Substantia nigra (tissue), 51 donors: ENCODE measurements at places on chromosomes 16 and 17.

DNA sequence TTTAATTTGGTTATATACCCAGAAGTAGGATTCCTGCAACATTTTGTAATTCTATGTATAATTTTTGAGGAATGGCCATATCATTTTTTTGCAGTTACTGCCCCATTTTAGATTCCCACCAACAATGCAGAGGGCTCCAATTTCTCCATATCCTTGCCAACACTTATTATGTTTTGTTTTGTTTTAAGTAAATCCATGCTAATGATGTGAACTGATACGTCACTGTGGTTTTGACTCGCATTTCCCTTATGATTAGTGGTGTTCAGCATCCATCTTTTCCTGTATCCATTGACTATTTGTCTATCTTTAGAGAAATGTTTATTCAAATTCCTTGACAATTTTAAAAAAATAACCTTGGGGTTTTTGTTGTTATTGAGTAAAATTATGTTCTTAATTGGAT lies 826.4 kb downstream of the CDH11 start:
- DNase-seq, result no peak

GRCh38 chr17:63078707-63079106 lies 112.7 kb downstream of the TANC2 start:
- DNase-seq, result no peak

- no peak for DNase-seq
These were observed 64.9 kb downstream of the BAIAP2 start for GRCh38 chr17:81099888-81100287.

DNA sequence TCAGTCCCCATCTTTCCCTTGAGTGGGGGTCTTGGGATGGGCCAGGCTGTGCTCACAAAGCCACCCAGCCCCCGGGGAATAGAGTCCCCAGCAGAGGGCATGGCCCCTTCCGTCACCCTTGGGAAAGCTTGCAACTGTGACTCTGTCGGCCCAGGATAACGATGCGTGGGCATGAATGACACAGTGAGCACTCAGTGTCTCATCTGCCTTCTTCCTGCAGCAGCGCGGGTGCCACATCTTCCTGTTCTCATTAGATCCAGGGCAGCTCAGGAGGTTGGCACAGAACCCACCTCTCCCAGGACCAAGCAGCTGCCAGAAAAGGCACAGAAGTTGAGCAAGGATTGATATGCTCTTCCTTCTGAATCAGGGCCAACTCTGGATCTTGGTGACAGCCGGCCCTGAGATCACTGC lies 84.7 kb downstream of the MRC2 start:
- DNase-seq, result peak; percentile 14

- DNase-seq, result no peak
These were observed 13.5 kb downstream of the GLYR1 start for GRCh38 chr16:4833584-4833983.

- DNase-seq, result no peak
These were observed 70.0 kb upstream of the FAM20A start for GRCh38 chr17:68670967-68671693.

- DNase-seq, result no peak
These were observed 20.0 kb upstream of the RASD1 start for GRCh38 chr17:17515934-17516930.

DNA sequence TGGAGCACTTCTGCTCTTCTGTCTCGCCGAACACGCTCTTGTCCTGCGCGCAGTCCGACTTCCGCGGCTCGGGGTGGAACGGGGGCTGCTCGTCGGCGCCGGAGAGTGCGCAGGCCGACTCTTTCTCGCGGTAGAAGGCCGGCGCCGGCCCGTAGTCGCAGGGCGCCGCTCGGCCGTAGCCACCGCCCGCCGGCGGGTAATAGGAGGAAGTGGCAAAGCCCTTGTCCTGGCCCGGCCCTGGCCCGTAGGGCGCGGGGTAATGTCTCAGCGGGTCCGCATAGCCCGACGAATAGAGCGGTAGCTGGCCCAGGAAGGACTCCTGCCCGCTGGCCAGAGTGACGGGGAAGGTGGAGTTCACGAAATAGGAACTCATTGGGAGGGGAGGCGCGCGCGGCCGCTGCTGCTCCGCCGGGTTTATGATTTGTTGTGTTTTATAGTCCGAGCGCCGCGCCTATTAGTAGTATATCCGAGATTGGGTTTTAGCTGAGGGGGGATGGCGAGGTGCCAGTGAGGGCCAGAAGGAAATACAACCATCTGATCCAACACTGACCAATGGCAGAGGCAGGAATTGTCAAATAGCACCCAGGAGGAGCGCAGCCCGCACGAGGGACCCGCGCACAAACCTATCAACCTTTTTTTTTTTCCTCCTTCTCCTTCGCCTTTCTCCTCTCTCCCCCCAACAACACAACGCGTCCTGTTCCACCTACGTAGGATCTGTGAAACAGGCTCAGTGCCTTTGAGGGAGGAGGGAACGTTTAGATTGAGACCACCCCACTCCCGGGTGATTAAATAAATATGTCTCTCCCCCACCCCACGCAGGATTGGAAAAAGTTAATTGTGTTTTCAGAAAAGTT lies 4.4 kb upstream of the HOXB5 start:
- no peak for DNase-seq

GRCh38 chr16:17335826-17336529 lies 134.8 kb downstream of the XYLT1 start:
- DNase-seq, result no peak

DNA sequence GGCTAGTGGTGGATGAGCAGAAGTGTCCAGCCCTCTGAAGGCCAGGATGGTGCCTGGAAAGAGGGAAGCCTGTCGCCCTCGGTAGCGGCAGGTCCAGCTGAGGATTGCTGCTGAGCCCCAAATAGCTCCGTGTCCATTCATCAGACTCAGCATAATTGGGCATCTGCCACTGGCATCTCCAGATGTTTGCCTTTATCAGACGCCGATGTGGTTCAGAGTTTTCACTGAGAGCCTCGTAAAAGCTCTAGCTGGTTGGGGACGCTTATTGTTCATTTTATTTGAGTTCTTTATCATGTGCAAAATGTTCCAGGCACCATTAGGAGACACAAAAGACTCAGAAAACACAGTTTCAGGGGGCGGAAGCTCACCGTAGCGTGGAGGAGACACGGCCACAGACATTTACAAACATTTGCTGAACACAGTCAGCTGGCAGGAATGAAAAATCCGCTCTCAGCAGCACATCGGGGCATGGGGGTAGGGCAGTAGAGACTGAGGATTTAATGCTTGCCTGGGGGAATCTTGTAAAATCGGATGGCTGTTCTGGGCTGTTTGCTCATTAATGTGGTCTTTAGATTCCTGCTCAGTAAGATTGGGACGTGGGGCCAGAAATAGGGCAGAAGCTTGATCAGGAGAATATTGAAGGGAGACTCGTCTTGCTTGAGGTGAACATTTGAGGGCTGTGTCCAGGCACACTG lies 41.7 kb downstream of the SMPD3 start:
- no peak for DNase-seq

GRCh38 chr17:80705988-80706387 lies 161.3 kb downstream of the RPTOR start:
- DNase-seq, result no peak

- DNase-seq, result no peak
These were observed 926 bp downstream of the MYH10 start for GRCh38 chr17:8629371-8630226.

GRCh38 chr17:77616254-77616731 lies 342.2 kb upstream of the TNRC6C start:
- no peak for DNase-seq

- DNase-seq, result peak; percentile 25
These were observed 754 bp upstream of the SLFN11 start for GRCh38 chr17:35373984-35374765.

GRCh38 chr16:46427340-46428107 lies 193.7 kb downstream of the SHCBP1 start:
- no peak for DNase-seq

GRCh38 chr17:17549732-17550366 lies 41.7 kb downstream of the PEMT start:
- peak; percentile 27 for DNase-seq

- DNase-seq, result no peak
These were observed 73.6 kb downstream of the SOCS1 start for GRCh38 chr16:11182411-11182810.

DNA sequence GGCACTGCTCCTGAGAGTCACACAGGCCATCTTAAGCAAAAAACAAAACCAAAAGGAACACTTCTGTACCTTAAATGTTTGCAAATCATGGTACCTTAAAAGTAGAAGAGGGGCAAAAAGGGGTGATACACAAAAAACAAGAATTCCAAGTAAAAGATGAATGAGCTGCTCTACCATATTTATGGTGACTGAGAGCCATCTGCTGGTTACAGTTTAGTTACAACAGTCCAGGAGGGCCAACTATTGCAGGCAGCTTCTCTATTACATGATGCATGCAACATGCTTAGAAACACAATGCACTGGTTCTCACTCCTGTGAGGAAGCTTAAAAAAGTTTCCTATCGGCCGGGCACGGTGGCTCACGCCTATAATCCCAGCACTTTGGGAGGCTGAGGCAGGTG lies 53.5 kb downstream of the STX8 start:
- peak; percentile 7 for DNase-seq

GRCh38 chr17:1779571-1780131 lies 17.8 kb downstream of the SERPINF1 start:
- no peak for DNase-seq

DNA sequence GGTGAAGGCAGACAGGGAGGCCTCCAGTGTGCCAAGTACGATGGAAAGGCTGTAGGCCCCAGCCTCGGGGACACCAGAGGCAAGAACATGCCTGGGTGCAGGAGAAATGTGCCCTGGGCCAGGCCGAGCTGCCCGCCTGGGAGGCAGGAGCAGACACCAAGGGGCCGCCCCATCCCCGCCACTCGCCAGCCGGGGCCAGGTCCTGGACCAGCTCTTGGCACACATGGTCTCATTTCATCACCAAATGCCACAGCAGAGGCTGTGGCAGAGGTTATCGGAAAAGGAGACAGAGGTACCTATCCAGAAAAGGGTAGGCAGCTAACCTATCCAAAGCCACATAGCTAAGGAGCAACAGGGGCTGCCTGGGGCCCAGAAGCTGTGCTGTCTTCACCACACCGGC lies 31.3 kb downstream of the PEMT start:
- DNase-seq, result no peak

DNA sequence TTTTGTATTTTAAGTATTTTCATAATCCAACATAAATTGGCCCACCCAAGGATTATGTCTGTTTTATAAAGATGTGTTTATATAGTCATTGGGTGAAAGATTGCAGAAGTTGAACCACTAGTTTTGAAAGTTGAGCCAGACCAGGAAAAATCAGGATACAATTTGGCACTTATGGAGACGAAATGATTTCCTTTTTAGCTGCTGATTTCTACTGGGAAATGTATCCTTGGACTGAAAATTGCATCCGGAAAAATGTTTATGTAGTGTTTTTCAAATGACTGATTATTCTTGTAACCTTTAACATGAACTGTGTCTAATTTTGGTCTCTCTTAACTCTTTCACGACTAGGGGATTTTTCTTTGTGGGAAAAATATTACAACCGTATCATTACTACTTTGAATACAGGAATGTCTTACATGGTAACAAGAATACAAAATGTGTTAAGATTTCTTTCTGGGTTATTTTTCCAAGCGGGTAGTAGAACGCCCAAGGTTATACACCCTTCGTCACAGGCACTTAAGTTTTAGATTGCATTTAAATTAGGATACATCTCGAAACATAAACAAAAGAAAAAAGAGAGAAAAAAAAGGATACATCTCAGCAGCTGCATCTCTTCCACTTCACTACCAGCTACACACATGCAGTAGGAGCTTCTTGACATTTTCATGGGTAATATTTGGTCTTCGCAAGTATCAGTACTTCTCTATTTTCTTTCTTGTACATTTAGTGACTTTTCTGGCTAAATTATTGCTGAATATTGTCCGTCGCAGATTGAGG lies 273.0 kb upstream of the TBX2 start:
- no peak for DNase-seq

DNA sequence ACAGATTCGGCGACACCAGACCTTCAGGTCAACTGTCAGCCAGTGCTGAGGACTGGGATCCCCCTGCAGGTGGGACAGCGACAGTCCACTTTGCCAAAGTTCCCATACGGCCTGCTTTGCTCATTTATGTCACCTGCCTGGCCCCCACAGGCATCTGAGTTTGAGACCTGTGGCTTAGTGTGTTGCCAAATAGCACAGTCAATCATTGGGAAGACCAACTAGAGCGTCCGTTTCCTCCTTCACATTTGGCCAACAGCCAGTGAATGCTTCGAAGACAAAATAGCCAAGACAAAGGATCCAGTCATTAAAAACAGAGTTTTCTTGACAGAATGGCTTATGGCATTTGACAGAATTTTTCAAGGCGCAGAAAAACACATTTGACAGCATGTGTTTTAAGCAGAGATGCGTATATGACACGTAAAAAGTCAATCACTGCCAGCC lies 113.8 kb downstream of the ABCC12 start:
- no peak for DNase-seq

GRCh38 chr16:65083164-65083857 lies 38.6 kb downstream of the CDH11 start:
- no peak for DNase-seq

GRCh38 chr16:17467923-17468540 lies 2.7 kb downstream of the XYLT1 start:
- peak; percentile 69 for DNase-seq

- DNase-seq, result no peak
These were observed 236.1 kb upstream of the CDH5 start for GRCh38 chr16:66130296-66130905.

- DNase-seq, result peak; percentile 13
These were observed 13.7 kb upstream of the LGALS3BP start for GRCh38 chr17:78993241-78993956.

DNA sequence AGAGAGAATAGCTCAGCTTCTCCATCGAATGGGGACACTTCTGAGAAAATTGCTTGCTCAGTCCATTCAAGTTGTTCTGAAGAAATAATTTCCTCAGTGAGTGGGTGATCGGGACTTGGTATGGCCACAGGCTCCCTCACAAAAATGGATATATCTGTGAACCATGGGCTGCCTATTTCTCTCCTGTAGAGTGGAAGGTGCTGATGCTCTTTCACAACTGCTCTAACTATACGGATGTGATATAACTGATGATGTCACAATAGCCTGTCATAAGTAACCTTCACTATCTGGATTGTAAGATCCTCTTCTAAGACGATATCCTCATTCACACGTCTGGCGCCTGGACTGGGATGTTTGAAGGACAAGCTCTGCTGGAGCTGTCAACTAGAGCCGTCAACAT lies 4.7 kb upstream of the CCL18 start:
- no peak for DNase-seq
